ENCODE measurements at places on chromosomes 16 and 17.

DNA sequence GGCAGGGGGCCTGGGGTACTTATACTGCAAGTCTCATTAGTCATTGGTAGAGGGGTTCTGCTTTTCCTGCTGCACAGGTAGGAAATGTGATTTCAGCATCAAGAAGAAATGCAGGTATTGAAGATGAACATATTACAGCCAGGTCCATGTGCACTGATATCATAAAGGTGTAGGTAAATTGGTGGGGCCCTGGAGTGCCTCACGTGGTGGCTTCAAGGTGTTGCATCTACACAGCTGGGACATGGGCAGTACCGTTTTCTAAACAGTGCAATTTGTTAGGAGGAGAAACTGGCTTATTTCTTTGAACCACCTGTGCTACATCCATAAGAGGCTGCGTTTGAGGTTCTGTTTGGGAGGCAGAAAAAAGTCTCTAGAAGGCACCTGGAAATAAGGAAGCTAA, 618.1 kb upstream of the RBFOX1 start:
- no peak for DNase-seq

DNA sequence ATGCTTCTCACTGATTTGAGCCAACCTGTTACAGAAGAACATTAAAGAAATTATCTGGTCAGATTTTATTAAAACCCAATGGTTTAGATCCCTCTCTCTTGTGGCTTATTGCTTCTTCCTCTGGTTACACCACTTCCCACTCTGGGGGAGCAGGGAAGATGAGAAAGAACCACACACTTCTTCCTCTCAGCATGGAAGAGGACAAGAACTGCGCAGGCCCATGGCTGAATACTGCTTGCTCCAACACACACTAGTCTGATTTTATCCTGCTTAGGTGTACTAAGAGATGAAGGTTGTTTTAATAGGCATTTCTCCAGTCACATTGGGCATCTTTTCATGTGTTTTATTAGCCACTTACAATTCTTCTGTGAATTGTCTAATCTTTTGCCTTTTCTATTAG, 27.6 kb downstream of the MAP3K3 start:
- no peak for DNase-seq

- DNase-seq, result no peak
Observed at GRCh38 chr16:85677383-85677967, 11.3 kb downstream of the GINS2 start.

- DNase-seq, result peak; percentile 16
Observed at GRCh38 chr17:80101946-80102663, 724 bp downstream of the GAA start.

- no peak for DNase-seq
Observed at GRCh38 chr17:73554498-73554897, 89.7 kb downstream of the SDK2 start.

DNA sequence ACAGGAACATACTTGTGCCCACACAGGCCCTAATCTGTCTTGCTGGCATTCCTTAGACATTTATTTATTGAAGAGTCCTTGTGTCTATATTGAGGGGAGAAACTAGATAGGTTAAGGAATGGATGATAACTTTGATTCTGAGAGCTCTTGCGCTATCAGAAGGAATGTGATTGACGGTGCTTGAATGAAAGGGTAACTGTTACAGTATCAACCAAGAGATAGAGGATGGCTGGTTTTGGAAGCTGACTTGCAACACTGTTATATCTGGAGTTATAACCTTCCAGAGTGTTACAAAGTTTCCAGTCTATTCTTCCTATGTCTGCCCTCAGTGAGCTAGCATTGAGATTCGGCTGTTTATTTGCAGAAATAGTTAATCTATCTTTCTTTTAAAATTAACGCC, 36.5 kb downstream of the PRKCA start:
- no peak for DNase-seq

- no peak for DNase-seq
Observed at GRCh38 chr17:81912441-81913309, 1.5 kb upstream of the PCYT2 start.

- no peak for DNase-seq
Observed at GRCh38 chr16:84059946-84060901, 17.6 kb upstream of the SLC38A8 start.

DNA sequence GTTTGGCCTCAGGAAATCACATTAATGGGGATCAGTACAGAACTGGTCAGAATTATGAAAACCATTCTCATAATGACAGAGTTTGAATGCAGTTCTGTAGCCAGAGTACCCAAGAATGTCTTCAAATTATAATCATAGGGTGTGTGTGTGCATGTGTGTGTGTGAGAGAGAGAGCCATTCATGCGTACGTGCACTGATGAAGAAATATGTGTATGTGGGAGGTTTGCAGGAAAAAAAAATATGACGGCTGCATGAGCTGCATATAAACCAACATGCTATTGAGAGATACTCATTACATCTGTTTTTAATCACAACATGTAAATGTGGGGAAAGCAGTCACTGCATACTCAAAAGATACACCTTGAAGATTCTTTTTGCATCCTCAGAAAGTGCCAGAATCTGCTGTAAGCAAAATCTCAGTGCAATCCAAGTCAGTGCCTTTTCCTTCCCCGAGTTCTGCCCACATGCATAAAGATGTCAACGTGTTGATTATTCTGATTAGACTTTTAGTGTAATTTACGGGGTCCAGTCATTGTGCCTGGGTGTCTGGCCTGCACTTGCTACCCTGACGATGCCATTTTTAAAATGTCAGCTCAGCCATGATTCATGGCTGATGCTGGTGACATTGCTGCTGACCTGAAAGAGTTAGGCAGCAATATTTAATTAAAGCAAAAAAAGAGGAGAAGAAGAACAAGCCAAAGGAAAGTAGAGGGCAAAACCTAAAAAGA, 378.7 kb upstream of the ZFHX3 start:
- DNase-seq, result no peak

- DNase-seq, result no peak
Observed at GRCh38 chr17:75011401-75012095, 922 bp upstream of the MRPL58 start.

DNA sequence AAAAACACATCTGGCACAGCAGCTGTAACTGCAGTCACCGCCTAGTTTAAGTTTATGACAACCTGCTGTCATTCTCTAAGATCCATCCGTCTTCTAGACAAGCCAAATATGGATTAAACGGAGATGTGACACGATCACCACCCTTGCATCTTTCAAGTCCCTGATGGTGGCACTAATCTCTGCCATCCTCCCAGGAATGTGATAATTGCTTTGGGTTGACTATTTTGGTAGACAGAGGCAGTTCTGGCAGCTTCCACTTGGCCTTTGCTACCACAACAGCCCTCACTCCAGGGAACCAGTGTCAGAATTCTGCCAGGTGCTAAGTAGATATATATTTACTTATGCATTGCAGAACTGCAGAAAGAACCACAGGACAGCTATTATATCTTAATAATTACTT, 81.3 kb downstream of the ADCY9 start:
- DNase-seq, result no peak

- no peak for DNase-seq
Observed at GRCh38 chr16:18834864-18835263, 33.5 kb upstream of the ARL6IP1 start.

DNA sequence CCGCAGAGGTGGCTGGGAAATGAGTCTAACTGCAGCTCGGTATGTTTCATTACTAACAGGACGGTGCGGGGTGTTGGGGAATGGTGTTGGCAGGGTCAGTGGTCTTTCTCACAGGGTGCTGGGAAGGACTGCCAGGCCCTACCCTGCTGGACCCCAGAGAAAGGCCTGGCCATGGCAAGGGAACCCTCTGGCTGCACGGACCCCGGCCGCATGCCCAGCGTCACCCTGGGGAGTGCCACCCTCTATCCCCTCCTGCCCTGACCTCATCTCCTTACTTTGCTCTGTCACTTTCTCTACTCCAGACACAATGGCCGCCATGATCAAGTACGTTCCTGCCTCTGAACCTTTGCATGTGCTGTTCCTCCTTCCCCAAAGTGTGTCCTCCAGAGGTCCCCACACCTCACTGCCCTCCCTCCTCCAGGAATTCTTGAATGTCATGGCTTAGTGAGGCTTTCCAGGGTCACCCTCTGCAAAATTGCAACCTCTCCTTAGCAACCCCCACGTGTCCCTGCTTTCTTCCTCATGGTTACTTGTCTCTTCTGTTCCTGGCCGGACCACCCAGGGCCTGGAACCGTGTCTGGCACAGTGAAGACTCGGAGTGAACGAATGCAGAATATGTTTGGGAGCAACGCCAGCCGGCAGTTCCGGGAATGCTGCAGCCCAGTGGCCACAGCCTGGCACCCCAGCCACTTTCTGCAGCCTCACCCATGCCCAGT, 15.2 kb downstream of the ADAD2 start:
- DNase-seq, result no peak

GRCh38 chr16:81502396-81503070, 57.9 kb downstream of the CMIP start:
- no peak for DNase-seq

DNA sequence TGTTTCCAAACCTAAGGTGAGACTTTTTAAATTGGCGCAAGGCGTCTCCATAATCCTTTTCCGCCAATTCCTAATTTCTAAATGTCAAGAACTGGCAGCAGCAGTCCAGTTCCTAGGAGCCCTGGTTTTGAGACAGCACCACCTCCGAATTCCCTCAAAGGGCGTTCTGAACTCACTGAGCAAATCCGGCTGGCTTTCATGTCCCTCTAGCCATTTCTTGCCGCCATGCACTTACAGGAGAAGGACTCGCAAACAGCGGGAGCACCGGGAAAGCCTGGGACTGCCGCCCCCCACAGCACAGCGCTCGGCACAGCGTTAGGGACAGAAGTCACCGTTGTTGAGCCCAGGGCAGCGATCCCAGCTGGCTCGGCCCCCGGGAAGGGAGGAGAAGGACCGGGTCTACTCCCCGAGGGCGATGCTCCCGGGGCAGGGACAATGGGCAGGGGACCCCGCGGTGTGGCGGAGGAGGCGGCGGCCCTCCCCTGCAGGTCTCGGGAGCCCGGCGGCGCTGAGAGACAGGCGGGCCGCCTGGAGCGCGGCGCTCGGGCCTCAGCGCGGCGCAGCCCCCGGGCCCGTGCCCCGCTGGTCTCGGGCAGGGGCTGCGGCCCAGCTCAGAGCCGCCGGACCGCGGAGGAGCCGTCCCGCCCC, 545 bp downstream of the ARHGAP17 start:
- peak; percentile 17 for DNase-seq

DNA sequence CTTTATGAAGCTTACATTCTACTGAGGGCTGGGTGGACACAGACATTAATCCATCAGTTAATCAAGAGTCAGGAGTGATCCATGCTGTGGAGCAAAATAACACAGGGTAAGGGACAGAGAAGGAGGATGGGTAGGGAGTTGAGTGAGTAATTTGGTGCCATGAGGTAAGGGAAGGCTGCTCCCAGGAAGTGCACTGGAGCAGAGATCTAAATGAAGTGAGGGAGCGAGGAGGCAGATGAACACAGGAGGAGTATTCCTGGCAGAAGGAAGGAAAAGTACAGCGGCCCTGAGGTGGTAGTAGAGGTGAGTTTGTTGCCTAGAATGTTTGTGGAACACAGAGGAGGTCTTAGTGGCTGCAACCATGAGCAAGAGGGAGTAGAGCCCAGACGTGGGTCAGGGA, 34.8 kb downstream of the ASIC2 start:
- no peak for DNase-seq

DNA sequence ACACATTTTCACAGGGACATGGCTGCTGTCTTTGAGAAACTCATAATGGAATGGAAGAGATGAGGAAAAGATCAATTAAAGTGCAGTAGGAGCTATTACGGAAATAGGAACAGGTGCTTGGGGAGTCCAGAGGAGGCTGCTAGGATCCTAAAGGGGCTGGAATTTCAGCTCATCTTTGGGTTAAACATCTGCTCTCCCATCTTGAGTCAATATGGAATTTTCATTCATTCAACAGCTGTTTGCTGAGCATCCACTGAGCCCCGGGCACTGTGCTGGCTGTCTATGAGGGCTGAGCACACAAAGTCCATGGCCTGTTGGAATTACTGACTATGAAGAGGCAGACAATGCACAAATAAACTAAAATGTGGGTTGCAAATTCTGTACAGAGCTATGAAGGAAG, 47.9 kb downstream of the ASIC2 start:
- DNase-seq, result no peak

DNA sequence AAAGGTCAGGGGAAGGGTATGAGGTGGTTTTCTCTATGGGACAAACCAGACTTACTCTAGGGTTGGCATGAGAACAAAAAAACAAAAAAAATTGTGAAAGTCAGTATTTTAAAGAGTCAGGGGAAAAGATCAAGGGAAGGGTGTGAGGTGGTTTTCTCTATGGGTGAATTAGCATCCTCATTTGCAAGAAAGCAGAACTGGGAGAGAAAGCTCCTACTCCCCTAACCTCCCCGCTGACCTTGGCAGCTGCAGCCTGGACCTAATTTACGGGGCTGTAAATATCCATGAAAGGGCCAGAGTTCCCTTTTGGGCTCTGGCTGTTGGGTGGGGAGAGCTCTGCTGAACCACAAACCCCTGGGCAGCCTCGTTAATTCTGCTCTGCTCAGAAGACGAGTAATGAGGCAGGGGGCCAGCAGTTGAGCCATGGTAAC, 10.6 kb downstream of the RHBDL3 start:
- DNase-seq, result no peak

DNA sequence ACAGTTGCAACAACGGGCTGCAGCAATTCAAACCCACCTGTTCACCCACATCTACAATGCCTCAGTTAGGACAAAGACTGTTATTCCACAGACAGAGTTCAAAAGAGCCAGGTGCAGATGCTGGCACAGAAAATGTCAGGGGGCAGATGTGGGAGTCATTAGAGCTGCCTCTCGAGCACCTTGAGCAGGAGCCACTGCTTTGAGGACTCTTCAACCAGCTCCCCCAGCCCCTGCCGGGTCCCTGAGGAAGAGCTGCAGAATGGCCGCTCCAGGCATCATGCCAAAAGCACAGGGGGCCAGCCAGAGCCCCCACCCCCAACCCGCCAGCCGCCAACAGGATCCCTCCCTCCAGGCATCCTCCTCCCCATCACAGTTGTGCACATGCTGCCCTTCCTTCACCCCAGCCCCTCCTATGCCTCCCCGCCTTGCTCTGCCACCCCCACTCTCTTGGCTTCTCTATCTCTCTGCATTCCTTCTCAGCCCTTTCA, 20.8 kb downstream of the C17orf67 start:
- DNase-seq, result no peak

GRCh38 chr17:2420176-2420575, 19.3 kb upstream of the MNT start:
- no peak for DNase-seq

- DNase-seq, result peak; percentile 89
Observed at GRCh38 chr17:44344939-44345453, at the start of gene GRN. GRN (plus strand) TSS chr17:44345302; CDS start chr17:44349165, 3,863 bp downstream.

DNA sequence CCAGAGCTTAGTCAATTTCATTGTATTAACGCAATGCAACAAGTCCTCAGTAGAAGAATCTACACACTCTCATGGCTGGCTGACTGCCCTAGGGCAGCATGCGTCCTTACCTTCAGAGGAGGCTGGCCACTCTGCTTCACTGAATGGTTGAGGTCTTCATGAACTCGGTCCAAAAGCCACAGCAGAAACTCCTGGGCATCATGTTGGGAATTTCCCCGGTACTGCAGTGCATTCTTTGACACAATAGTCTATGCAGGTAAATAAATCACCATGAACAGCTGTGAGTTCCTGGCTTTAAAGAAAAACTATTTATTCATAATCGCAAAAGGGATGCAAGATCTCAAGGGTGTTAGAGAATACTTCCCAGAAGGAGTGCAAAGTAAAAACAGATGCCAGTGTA, 41.3 kb downstream of the USP31 start:
- DNase-seq, result no peak

GRCh38 chr16:9235867-9236266, 144.4 kb downstream of the HAPSTR1 start:
- no peak for DNase-seq

GRCh38 chr16:87740441-87740840, 25.3 kb downstream of the KLHDC4 start:
- DNase-seq, result no peak

- no peak for DNase-seq
Observed at GRCh38 chr17:333626-334396, 18.8 kb downstream of the RPH3AL start.

All from stimulated activated CD4-positive, alpha-beta T cell treated with anti-CD3 and anti-CD28 coated beads, Interleukin-4, amount 100 ng/mL, for 24 hours (primary cell).